GM06990 (cell line): ENCODE measurements at places on chromosomes 1 and 21.

GRCh38 chr21:41390043-41390639, 28.3 kb downstream of the MX2 start:
- no peak for DNase-seq

GRCh38 chr1:42937141-42937696, 21.4 kb downstream of the SLC2A1 start:
- no peak for DNase-seq

- DNase-seq: no peak
Observed at GRCh38 chr1:78279051-78279450, 211.7 kb upstream of the PTGFR start.

DNA sequence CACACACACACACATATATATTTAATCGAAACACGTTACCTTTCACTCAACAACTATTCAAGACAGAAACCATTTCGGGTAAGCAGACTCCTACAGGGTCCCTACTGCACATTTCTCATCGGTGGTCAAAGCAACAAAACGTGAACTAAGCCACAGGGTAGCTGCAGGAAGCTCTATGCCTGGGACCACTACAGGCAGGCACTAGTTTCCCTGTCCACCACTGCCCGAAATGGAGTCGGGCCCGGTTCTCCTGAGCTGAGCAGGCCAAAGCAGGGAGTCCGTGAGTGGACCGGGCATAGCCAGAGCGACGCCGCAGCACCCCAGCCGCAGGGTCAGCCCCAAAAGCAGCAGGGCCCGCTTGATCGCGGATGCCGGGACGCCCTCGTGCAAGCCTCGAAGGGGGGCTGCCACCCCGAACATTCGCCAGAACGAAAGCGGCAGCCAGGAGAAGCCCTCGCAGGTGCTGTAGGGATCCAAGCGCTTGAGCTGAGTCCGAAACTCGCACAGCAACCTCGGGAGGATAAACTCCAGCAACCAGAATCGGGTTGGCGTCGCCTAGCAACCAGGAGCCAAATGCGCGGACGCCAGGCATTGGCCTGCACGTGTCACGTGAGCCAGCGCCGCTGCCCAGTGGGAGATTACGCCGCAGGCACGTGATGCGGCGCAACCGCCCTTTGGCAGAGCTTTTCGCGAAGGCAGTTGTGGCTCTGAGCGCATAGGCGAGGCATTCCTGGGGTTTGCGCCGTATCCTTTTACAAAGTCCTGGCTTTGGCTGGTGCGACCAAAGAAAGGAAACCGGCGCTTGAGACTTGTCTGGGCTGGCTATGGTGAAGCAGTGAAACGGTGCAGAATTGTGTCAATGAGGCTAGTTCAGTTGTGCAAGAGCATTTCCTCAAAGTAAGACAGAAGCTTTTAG, 13.9 kb upstream of the DDI2 start:
- peak; percentile 88 for DNase-seq

- DNase-seq: no peak
Observed at GRCh38 chr1:50358962-50359361, 64.3 kb downstream of the DMRTA2 start.

- DNase-seq: no peak
Observed at GRCh38 chr1:228018961-228019721, 12.3 kb downstream of the WNT3A start.

DNA sequence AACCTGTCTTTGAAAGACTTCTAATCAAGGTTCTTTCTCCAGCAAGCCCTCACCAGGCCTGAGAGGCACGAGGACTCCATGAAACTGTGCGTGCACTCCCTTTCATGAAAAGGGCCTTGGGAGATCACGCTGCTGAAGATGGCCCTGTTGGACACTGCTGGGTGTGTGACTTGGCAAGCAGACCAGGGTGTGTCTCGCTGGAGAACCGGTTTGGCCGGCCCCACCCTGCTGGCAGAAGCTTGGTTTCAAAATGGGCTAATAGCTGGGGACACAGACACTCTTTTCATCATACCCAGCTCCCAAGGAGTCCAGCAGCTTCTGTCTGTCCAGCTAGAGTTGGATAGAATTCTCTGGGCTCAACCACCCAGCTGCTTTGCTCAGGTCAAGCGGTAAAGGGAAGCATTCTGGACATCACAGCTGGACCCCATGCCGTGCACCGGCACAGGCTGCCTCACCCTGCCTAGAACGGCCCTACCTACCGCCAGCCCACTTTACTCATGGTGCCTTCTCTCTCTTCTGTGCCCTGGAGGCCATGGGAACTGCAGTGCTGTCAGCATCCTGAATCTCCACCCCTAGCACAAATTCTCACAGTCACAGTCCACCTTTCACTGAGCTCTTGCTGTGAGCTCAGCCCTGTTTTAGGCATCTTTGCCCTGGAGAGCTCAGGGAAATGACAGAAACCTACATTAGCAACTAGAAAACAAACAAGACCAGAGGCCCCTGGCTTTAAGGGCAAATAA, 24.6 kb downstream of the PKP1 start:
- DNase-seq: no peak

GRCh38 chr21:41678016-41678923, 88.6 kb downstream of the RIPK4 start:
- no peak for DNase-seq

DNA sequence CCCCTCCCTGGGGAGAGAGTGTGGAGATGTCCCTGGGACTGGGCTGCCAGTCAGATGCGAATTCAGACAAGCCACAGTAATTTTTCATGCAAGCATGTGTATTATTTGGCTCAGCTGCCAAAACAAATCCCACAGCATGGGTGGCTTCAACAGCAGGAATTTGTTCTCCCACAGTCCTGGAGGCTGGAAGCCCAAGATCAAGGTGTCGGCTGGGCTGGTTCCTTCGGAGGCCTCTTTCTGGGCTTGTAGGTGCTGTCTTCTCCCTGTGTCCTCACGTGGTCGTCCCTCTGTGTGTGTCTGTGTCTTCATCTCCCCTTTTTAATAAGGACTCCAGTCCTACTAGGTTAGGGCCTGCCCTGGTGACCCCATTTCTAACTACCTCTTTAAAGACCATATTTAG, 91.9 kb upstream of the ACTRT2 start:
- no peak for DNase-seq

GRCh38 chr1:200374569-200375295, 35.1 kb downstream of the ZNF281 start:
- no peak for DNase-seq

DNA sequence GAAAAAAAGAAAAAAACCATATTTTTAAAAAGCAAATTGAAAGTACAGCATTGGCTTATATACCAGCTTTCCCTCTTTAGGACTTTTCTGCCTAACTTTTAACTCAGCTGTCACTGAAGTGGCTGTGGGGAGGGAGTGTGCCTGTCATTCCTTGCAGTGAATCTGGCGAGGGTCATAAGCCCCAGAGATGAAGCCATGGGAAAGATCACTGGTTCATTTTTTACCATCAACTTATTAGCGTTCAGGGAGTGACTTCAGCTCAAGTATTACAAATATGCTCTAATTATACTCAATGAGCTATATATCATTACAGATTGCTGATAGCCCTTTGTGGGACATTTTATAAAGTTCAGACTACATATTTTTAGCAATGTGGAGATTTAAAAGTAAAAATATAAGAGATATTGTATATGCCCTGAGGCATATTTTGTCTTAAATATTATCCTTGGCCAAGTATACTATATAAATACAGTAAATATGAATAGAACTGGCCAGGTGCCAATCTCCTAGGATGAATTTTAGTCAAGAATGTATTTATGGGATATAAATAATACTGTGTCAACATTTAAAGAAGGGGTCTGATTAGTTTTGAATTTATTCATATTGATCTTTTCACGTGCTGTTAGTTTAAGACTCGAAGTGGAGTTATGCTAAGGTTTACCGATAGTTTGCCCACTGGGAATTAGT, 4.4 kb downstream of the TGFB2 start:
- DNase-seq: no peak
